ENCODE measurements at places on chromosomes 5 and 9. TPM values are rescaled to one million over a fixed set of nuclear protein-coding genes. Genes with fewer than 3 reads are reported as not detected.

- DNase-seq = no peak
Observed at GRCh38 chr5:93277051-93277450, 304.0 kb downstream of the NR2F1-AS1 start.

DNA sequence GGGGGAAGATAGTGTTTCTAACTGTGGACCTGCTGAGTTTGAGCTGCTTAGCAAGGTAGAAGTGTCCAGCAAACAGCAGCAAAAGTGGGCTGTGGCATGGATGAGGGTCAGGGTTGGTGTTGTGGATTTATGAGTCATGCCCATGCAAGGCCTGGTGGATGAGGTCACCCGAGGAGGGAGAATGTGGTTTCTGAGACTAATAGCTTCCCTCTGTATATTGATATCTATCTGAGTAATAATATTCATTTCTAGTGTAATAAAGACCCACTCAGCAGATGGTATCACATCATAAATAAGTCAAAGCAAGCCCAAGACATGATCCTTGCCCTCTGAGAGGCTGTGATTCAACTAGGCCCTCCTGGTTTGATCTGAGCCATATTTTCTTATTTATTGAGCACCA lies 597.8 kb upstream of the CLINT1 start:
- no peak for DNase-seq

GRCh38 chr9:21779397-21779796 lies 23.0 kb upstream of the MTAP start:
- DNase-seq = no peak

- DNase-seq = no peak
Observed at GRCh38 chr5:36786448-36787012, 90.0 kb upstream of the NIPBL start.

DNA sequence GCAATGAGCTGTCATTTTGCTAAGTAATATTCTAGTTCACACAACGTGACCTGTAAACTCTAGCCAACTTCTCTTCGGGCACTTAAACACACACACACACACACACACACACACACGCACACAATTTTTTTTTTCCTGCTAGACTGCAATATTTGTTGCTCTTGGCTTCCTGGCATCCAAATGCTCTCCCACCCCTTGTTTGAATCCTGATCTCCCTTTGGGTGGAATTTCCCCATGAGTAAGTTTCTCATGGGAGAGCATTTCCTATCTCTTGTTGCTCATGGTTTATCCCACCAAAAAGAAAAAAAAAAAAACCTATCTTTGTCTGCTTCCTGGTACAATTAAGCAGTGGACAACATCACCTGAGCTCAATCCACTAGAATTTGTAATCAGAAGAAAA lies 54.7 kb upstream of the TSLP start:
- no peak for DNase-seq

DNA sequence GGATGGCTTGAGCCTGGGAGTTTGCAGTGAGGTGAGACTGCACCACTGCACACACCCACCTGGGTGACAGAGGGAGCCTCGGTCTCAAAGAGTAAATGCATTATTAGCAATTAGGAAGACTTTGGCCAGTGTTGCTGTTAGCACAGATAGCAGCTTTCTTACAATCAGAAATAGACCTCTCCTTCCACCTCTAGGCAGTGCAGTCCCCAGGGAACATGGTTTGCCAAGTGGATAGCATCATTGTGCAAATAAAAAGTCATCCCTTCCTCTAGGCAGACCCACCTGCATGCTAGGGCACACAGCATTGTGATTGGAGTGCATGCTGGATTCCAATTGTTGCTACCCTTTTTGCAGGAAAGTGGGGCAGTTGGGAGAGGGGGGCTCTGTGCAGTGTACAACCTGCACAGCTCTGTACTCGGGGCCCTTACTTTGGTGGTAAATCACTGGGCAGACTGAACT lies 77.9 kb upstream of the KLF9 start:
- no peak for DNase-seq

- DNase-seq = no peak
Observed at GRCh38 chr5:133466556-133467334, 145.6 kb downstream of the FSTL4 start.

GRCh38 chr5:95564450-95564849 lies 9.5 kb downstream of the ARSK start:
- DNase-seq = no peak

- no peak for DNase-seq
Observed at GRCh38 chr9:73541923-73542322, 390.3 kb downstream of the ANXA1 start.

GRCh38 chr9:109975574-109976295 lies 195.7 kb downstream of the PALM2AKAP2 start:
- DNase-seq = no peak

DNA sequence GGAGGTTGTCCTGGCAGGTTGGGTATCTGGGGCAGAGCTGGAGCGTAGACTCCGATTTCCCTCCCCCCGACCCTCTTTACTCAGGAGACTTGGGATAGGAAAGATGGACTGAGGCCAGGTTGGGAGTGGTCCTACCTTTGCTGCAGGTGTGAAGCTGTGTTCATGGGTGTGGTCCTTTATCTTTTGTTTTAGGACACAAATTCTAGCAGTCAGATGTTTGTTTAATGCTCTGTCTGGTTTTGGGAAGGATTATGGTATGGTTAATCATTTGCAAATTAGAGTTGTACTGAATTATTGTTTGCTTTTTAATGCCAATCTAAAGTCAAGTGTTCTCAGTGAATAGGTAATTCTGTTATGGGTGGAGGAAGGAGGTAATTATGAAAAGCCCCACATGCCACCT lies 14.1 kb upstream of the FAM120AOS start:
- no peak for DNase-seq

DNA sequence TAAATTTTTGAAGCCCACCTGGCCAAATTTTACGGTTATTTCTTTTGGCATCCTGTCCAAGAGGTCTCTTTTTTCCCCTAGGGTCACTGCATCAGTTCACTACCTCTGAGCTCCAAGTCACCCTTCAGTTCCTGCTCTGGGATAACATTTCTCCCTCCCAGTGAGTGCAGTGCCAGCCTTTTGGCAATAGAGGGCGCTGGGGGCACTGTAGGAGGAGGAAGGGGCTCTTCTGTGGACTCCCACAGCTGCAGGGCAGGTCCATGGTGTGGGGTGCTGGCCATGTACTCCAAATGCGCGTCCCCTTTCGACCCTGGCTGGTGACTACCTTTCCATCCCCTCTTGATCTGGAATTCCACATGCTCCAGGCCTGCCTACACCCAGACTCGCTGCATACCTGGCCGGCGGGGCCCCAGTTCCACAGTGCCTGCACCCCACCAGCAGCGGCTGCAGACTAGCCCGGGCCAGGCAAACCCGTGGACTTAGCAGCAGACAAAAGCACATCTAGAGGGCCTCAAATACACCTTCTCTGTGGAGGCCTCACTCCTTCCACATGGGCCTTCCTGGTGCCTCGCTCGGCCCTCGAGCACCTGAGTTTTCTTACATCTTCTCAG lies 20.3 kb upstream of the NINJ1 start:
- DNase-seq = no peak

- DNase-seq = no peak
Observed at GRCh38 chr5:173720286-173720952, 104.0 kb upstream of the BOD1 start.

DNA sequence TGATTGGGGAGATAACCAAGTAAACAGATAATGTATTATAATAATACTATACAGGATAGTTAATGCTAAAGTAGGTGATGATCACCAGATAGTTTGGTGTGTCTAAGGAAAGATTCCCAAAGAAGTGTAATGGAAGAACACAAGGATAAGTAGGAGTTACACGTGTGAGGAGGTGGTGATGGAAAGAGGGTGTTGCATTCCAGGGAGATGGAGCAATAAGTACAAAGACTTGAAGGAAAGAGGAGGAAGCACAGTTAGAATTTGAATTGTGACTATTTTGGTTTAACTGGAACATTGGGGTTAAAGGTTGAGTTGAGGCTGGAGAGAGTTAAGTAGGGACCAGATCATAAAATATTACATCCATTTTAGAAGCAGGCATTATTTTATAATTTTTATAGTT lies 76.9 kb downstream of the IPO11 start:
- no peak for DNase-seq

DNA sequence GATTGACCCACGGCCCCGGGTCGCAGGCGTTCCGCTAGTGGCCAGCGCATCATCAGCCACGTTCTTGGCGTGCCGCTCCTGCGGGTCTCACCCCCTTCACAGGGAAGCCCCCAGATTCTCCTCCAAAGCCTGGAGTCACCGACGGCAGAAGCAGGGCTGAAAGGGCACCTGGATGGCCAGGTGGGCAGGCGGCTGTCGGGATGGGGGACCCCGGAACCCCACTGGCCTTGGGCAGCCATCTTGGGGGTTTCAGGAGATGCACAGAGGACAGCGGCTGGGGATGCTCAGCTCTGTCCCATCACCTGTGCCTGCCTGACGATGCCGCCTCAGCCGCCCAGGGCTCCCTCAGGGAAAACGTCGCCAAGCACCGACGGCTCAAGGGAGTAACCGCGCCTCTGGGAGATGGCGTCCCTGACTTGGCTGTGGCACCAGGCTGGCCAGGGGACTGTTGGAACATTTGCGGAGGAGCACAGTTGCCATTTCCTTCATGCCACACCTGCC lies 14.1 kb upstream of the SLC9A3 start:
- no peak for DNase-seq

DNA sequence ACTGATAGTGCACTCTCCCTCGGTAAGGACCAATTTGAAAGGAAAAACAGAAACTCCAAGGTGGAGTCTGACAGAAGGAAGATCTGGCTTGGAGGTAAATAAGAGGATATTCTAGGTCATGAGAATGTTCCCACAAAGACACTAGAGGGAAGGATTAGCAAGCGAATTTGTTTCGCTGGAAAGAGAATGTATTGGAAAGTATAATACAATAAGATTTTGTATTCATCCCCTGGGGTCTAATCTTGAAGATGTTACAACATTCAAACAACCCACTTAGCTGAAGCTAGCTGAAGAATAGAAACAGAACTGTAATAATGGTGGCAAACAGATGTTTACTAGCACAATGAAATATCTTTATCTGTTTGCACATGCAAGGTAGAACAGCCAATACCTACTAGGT lies 158.7 kb downstream of the GNAQ start:
- DNase-seq = no peak

GRCh38 chr9:107386396-107386795 lies 103.2 kb downstream of the KLF4 start:
- DNase-seq = no peak

- no peak for DNase-seq
Observed at GRCh38 chr5:142977363-142978051, 207.3 kb downstream of the ARHGAP26 start.

DNA sequence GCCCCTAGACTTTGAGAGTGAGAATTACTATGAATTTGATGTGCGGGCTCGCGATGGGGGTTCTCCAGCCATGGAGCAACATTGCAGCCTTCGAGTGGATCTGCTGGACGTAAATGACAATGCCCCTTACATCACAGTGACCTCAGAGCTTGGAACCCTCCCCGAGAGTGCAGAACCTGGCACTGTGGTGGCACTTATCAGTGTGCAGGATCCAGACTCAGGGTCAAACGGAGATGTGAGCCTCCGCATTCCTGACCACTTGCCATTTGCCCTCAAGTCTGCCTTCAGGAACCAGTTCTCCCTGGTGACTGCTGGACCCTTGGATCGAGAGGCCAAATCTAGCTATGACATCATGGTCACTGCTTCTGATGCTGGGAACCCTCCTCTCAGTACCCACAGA lies 1.3 kb downstream of the PCDHGC4 start:
- no peak for DNase-seq

Gene SHLD3
- 11.1 TPM for total RNA-seq

Gene OTULINL
- 47.1 TPM for total RNA-seq

Gene DMRT2
- not detected for total RNA-seq

Gene AGXT2
- not detected for total RNA-seq

Gene EFNA5
- not detected for total RNA-seq

Gene IFNA2
- not detected for total RNA-seq

Gene KCNT1
- total RNA-seq = not detected

Gene TMEM171
- not detected for total RNA-seq

Gene MRPL36
- total RNA-seq = 15.8 TPM

Gene ZNF354C
- 4.5 TPM for total RNA-seq

Gene FOXD4L3
- total RNA-seq = not detected
